ENCODE measurements at places on chromosomes 7 and 10.
A peak's percentile ranks its signal among the peaks of the same experiment; 100 is the strongest.

DNA sequence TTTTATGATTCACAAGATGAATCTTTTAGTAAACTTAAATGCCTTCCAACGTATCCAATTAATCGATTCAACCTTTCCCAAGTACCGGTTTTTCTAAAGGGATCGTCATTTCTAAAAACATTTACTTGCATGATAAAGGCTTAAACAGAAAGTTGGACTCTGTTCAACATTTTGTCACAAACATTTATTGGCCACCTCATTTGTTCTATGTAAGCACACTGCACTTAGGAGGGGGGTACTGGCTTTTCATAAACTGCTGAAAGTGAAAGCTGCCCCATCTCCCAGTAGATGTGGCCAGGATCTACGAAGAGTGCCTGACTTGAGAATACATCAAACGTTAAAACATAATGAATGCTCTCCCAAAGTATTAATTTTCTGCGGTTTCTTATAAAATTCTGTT is 37.3 kb upstream of the LAMB4 start:
- no peak for DNase-seq

DNA sequence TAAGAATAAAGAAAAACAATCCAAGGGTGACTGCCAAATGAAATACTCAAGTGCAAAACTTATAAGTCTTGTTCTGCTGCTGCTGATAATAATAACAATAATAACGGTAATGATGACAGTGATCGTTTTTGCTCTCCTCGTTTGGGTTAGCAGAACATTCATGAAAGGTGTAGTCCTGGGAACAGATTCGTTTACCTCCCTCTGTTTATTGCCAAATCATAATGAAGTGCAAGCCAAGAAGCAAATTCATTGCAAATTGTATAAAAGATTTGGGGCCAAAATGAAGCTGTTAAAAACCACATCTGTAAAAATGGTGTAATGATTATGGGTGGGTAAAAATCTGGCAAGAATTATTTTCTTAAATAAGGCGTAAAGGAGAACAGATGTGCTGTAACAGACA is 587.2 kb upstream of the MKI67 start:
- no peak for DNase-seq

- no peak for DNase-seq
Measured at GRCh38 chr7:155233311-155234157, 64.1 kb upstream of the INSIG1 start.

DNA sequence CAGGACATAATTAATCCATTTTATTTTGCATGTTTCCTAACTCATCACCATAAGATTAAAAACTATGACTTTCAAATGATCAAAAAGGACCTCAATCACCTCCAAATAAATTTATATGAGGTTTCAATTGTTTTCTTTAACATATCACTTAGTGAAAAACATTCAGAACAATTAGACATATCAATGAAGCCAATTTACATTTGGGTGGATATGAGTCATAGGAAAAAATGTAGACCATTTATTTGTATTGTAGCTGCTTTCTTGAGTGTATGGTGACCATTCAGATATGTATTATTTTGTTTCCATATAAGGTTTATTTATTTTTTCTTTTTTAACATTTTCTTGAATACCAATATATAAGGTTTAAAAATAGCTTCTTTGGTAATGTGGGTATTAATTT is 13.3 kb upstream of the EXOC6 start:
- no peak for DNase-seq

DNA sequence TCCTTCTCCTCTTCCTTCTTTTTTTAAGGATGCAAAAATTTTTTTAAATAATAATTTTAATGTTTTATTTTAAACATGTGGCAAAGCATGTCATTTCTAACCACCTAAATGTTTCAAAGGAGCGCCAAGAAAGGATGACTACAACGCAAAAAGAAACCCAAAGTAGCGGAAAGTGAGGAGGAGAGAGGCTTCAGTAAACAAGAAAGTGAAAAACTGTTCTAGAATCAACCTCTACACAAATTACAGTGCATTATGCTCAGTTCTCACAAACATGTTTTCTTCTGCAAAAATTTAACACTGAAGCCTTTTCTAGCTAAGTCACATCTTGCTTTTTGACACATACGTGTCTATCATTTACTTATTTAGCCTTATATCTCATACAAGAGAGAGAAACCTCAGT is 948.6 kb downstream of the GATA3 start:
- DNase-seq = no peak

DNA sequence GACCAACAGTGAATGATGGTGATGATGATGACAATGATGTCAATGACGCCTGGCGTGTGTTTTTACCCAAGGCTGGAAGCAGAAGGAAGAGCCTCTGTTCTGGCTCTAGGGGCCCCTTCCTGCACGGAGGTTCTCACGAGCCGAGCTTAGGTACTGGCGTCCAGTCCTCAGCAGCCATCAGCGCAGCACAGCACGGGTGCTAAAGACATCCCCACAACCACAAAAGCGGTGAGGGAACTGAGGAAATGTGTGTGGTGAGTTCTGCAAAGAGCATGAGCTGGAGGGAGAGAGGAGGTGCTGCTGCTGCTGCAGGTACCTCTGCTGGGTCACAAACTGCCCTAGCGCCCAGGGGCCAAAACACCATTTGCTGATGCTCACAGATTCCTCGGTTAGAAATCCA is 81.6 kb downstream of the SFMBT2 start:
- no peak for DNase-seq

- no peak for DNase-seq
Measured at GRCh38 chr10:99841746-99842145, 59.3 kb downstream of the ABCC2 start.

GRCh38 chr10:47027784-47028260 is 116.6 kb downstream of the PTPN20 start:
- no peak for DNase-seq

DNA sequence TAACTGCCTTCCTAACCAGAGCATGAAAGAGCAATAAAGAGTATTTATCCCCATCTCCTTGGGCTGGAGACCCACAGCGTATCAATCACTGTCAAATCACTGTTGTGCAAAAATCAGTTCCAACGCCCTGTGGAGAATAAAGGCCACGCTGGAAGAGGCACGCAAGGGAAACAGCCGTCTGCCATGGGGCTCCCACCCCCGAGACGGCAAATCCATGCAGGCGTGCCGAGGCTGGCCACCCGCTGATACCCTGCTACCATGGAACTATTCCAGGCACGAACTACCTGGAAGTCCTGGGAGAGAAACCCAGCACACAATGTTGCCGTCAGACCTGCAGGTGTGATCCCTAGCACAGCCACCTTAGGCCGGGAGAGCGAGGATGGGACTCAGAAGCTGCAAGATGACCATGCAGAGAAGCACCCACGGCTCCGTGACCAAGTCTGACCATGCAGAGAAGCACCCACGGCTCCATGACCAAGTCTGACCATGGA is 185.3 kb downstream of the DIP2C start:
- DNase-seq = no peak

- no peak for DNase-seq
Measured at GRCh38 chr7:45712057-45712689, 138.0 kb downstream of the ADCY1 start.

GRCh38 chr7:55254596-55255495 is 110.3 kb upstream of the LANCL2 start:
- peak; percentile 66 for DNase-seq

DNA sequence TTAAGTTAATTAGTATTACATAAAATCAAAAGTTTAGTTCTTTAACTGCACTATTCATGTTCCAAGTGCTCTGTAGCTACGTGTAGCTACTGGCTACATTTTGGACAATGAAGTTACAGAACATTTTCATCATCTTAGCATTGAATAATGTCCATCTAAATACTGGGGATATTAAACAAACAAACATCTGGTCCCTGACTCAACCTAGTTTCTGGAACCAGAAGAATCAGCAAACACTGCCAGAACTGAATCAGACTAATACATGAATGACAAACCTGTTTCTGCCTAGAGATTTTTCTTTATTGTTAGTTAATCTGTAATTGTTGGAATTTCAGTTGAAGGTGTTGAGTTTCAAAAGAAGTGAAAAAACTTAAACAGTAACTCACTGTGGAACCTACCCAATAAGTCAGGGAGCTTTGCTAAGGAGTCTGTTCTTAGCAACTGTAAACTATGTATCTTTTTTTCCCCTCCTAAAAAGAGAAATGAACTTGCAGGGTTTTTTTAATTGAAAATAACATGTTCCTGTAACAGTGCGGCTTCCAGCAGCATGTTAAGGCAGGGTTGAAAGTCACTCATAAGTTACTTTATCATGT is 58.3 kb downstream of the CDK13 start:
- no peak for DNase-seq

DNA sequence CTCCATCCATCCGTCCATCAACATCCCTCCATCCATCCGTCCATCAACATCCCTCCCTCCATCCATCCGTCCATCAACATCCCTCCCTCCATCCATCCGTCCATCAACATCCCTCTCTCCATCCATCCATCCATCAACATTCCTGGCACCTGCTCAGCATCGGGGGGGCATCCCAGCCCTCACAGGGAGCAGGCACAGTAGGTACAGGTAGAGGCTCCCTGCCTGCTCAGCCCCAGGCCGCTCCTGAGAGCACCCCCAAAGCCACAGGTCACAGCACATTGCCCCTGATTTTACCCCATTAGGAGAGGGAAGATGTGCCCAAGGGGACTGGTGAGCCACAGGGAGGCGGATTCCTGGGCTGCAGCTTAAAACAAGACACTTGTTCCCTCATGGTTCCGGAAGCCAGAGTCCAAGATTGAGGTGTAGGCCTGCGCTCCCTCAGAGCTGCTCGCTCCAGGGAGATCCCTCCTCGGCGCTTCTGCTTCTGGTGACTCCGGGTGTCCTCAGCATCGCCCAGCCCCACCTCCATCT is 21.1 kb upstream of the CFAP46 start:
- DNase-seq = no peak

GRCh38 chr10:62638062-62638477 is 166.4 kb upstream of the ADO start:
- no peak for DNase-seq

- DNase-seq = no peak
Measured at GRCh38 chr10:76150139-76150875, 718.9 kb downstream of the LRMDA start.

GRCh38 chr7:90483251-90483650 is 13.8 kb downstream of the PTTG1IP2 start:
- DNase-seq = no peak

DNA sequence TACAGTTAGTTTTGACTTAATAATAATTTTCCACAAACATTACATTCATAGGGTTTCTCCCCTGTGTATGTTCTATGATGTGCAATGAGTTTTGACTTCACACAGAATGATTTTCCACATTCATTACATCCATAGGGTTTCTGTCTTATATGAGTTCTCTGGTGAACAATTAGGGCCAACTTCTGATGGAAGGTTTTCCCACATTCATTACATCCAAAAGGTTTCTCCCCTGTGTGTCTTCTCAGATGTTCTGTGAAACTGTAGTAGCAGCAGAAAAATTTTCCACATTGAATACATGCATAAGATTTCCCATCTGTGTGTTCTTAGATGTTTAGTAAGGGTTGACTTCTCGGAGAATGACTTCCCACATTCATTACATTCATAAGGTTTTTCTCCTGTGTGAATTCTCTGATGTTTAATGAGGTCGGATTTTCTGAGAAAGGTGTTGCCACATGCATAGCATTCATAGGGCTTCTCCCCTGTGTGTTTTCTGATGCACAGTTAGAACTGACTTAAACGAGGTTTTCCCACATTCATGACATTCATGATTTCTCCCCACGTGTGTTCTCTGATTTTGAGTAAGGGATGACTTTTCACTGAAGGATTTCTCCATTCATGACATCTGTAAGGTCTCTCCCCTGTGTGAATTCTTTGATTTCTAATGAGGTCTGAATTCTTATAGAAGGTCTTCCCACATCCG is 118.5 kb downstream of the ZNF33B start:
- no peak for DNase-seq

DNA sequence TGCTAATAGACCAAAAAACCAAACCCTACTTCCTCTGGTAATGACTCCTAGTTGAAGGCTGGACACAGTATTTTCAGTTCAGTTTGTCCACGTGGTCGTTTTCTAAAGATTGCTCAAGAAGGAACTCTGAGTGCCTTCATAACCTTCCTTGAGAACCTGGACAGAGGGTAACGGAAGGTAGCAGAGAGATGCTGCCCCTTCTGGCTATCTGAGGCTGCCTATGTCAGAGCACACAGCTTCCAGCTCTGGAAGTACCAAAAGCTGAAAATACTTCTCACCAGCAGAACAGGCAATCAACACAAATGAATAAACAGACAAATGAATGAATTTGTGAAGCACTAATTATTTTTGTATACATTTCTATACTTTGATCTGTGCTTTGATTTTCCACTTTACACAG is 85.2 kb downstream of the AMPH start:
- no peak for DNase-seq

DNA sequence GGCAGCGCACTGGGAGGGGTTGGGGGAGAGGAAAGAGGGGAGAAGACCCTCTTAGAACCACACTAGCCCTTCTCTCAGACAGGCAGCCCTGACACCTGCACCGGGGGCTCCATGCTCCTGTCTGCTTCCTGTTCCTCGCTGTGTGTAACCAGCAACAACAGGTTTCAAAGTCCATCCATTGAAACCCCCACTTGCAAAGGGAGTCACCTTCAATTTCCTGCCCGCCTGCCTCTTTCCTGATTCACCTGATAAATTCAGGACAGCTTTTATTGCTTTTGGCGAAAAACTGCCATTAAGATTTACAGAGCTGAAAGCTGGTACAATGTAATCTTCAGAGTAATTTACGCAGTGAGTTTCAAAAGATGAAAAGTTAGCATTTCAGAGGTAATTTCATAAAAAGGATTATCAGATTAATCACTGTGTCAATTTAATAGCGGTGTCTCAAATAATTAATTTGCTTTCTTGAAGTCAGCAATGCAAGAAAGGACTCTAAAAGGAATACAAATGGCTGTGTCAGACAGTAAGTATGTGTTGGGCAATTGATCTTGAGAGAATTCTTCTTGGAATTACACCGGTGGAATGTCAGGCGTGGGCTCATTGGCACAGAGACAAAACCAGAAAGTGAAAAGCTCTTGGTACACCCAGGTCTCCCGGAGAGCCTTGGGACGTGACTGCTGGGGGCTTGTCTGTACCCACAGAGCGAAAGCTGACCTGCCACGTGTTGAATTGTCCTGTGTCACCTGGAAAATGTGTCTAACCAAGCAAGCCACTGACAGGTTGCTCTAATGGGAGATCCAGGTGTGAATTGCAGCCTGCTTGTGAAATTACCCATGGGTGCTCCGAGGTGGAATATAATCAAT is 60.7 kb downstream of the TMEM209 start:
- DNase-seq = no peak

- no peak for DNase-seq
Measured at GRCh38 chr7:49767719-49768118, 5.7 kb upstream of the VWC2 start.

GRCh38 chr10:48670978-48671913 is 13.4 kb upstream of the WDFY4 start:
- DNase-seq = no peak
